ENCODE measurements at places on chromosomes 16 and 17.

- no peak for DNase-seq
These were observed 7.2 kb downstream of the EARS2 start for GRCh38 chr16:23549938-23550337.

DNA sequence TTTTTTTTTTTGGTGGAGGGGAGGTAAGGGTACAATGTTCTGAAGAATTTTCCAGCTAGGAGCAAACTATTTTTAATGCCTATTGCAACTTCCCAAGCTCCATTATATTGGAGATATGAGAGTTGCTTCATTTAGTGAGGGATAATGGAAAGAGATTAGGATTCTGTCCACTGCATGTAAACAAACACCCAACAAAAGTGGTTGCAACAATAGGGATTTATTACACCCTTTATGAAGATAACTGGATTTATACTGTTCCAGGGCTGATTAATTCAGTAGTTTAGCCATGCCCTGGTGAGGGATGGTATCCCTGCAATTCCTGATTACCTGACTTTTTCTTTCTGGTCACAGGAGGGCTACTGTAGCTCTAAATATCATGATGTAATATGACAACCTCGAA lies 40.5 kb downstream of the MAP2K6 start:
- DNase-seq = no peak

- DNase-seq = no peak
These were observed 32.1 kb upstream of the SREBF1 start for GRCh38 chr17:17868641-17869522.

DNA sequence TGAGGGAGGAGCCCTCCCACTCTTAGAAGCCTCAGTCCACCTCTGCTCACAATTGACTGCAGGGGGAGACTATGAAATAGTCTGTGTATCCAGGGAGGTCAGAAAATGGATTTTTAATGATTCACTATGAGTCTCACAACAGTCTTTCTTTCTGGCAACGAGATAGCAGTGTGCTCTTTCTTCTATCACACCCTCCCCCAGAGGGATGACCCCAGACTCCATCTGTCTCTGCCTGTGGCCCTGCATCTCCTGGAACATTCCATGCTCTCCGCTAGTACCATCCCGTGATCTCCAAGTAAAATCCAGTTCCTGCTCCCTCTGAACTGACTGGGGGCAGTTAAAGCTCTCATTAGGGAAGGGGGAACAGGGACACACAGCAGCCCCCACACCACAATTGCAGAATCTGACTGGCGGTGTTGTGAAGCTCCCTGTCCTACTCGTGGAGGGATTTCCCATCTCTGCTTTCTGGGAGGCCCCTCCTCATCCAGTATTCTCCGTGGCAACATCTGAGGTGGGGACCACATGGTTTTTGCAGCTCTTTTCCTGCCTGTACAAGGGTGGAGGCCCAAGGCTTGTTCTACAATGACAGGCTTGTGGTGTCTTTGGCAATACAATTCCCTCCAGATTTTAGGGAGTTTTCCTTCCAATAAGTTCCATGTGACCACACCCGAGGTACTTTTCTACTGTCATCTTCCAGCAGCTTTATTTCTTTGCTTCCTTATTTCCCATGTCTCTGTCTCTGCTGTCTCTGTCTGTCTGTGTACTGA lies 19.4 kb downstream of the NATD1 start:
- no peak for DNase-seq

DNA sequence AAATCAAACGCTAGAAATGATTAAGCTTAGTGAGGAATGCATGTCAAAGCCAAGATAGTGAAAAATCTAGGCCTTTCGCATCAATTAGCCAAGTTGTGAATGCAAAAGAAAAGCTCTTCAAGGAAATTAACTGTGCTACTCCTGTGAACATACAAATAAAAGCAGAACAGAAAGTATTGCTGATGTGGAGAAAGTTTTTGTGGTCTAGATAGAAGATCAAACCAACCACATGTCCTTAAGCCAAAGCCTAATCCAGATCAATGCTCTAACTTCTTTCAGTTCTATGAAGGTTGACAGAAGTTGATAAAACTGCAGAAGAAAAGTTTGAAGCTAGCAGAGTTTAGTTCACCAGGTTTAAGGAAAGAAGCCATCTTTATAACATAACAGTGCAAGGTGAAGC lies 1044.6 kb downstream of the CDH11 start:
- no peak for DNase-seq

GRCh38 chr16:89921702-89922476 lies 1.3 kb upstream of the TUBB3 start:
- DNase-seq = peak; percentile 94

- DNase-seq = no peak
These were observed 5.1 kb downstream of the ELMO3 start for GRCh38 chr16:67204076-67204475.

DNA sequence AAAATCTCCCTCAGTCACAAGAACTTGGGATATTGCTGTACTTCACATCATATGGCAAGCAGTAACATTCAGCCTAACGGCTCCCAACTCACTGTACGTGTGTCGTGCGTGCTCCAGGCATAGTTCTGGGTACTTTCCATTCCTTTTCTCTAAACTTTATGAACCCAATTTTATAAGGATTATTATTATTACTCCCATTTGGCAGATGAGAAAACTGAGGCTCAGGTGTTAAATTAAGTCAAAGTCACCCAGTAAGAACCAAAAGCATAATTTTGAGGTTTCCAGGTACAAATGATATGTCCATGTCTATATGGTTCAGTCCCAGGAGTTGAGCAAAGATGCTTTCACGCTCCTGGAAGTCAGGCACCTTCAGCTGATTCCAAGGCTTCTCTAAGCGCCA lies 4.8 kb upstream of the C1QBP start:
- no peak for DNase-seq

DNA sequence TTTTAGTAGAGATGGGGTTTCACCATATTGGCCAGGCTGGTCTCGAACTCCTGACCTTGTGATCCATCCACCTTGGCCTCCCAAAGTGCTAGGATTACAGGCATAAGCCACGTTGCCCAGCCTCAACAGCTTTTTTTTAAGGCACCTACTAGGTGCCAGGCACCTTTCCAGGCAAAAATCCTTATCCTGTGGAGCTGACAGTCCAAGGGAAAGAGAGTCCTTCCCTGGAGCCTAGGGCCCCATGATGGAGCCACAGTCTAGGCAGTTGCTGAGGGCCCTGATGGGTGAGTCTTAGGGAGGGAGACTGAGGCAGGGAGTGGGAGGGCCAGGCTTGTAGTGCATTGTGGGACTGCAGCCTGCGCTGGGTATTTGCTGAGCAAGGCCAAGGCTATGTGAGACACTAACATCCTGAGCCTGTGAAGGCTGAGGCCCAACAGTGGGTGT lies 79.6 kb upstream of the TOB1 start:
- DNase-seq = no peak

- DNase-seq = no peak
These were observed 143.7 kb upstream of the COX10 start for GRCh38 chr17:13925579-13925978.

- no peak for DNase-seq
These were observed 892 bp downstream of the RBFOX3 start for GRCh38 chr17:79609673-79610645.

DNA sequence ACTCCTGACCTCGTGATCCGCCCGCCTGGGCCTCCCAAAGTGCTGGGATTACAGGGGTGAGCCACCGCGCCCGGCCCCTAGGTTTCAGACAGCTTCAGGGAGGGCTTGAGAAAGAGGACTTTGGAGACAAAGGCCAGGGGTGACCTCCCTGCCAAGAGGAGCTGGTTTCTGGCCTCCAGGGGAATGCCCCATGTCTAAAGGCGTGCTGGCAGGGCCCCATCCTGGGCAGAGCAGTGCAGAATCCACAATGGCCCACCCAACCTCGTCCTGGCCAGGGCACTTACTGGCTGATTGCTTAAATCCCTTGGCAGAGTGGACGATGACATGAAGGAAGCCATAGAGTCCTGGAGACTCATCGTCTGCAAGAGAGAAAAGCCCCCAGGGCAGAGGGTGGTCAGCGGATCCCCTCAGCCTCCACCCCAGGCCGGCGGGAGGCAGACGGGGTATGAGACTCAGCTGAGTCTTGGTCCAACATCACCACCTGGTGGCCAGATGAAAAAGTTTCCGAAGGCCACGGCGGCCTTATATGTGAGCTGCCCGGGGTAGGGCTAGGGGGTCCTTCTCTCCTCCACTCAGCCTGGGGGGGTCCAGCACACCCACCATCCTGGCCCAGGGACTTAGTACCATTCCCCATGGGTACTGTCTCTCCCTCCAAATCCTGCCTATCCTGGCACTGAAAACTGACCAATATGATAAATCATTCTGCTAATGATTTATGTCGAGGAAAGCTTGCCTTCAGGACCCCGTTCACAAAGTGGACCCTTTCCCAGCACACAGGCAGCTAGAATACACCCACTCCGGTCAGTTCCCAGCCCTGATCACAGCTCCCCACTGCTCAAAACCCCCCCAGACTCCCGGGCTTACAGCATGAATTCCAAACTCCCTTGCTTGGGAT lies 59.1 kb downstream of the TIMM22 start:
- DNase-seq = no peak

- peak; percentile 76 for DNase-seq
These were observed 43.6 kb downstream of the TOM1L2 start for GRCh38 chr17:17928398-17929287.

DNA sequence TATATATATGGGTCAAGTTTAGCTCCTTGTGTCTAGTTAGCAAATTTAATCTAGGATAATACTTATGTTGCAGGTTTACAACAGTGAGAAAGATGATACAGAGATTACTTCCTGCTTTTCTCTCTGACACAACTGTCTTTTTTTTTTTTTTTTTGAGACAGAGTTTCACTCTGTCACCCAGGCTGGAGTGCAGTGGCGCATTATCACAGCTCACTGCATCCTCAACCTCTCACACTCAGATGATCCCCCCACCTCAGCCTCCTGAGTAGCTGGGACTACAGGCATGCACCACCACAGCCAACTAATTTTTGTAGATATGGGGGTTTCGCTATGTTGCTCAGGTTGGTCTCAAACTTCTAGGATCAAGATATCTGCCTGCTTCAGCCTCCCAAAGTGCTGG lies 706.9 kb upstream of the SOX9 start:
- no peak for DNase-seq

DNA sequence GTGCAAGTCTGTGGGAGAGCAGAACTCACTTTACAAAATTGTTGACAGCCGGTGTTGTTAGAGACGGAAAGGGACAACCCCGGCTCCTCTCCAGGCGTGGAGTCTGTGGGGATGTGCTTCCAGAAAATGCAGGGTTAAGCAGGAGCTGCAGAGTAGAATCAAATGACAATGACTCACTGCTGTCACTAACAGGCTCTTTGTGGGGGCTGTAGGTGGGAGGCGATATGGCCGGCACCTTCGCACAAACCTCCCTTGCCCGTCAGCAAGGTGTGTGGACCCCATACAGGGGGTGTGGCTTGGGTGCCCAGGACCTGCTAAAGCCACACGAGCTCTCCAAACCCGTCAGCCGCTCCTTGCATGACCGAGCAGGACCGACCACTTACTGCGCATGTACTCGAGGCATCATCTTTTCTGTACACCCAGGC lies 5.8 kb downstream of the PDK2 start:
- DNase-seq = no peak

GRCh38 chr17:7512105-7512504 lies 27.9 kb downstream of the POLR2A start:
- DNase-seq = no peak

DNA sequence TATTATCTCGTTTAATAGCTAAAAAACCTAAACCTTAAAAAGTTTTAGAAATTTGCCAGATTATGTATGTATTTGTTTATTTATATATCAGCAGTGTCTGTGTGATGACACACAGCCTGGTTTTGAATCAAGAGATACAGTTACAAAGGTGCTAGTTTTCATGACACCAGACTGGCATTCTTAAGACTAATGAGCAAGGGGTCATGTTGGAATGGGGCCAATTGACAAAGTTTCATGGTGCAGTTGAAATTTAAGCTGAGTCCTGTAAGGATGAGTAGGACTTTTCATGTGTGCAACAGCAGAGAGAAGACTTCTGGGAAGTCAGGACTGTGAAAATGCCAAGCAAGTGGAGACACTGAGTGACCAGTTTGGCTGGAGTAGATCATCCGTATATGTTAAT lies 3.2 kb upstream of the KRT10 start:
- no peak for DNase-seq

DNA sequence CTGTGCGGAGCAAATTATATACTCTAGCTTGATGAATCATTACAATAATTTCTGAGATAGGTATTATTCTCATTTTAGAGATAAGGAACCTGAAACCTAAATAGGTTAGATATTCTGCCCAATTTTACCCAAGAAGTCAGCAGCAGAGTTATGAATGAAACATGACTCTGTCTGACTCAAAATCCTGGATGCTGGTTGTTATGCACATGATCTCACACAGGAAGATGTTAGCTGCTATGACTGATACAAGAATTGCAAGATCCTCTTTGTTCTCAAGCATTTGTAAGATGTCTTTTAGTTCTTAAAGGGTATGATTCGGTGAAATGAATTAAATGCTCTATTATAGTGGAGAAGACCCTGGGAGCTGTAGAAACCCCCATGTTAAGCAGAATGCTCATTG lies 447.8 kb downstream of the KIF2B start:
- no peak for DNase-seq

DNA sequence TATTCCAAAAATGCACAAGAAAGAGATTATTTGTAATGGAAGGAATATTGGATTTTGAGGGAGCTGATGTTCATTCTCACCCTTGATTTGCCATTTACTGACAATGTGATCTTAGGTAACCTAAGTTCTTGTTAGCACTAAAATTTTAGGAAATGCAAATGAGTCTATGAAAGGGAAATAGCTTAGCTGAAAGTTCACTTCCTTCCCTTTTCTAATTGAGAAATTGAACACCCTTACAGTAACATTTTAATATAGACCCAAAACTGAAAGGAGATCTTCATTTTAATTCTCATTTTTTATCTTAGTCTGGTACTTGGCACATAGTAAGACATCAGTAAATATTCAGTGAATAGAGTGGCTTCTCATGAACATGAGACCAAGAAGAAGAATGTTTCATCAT lies 10.9 kb upstream of the WSB1 start:
- DNase-seq = no peak

DNA sequence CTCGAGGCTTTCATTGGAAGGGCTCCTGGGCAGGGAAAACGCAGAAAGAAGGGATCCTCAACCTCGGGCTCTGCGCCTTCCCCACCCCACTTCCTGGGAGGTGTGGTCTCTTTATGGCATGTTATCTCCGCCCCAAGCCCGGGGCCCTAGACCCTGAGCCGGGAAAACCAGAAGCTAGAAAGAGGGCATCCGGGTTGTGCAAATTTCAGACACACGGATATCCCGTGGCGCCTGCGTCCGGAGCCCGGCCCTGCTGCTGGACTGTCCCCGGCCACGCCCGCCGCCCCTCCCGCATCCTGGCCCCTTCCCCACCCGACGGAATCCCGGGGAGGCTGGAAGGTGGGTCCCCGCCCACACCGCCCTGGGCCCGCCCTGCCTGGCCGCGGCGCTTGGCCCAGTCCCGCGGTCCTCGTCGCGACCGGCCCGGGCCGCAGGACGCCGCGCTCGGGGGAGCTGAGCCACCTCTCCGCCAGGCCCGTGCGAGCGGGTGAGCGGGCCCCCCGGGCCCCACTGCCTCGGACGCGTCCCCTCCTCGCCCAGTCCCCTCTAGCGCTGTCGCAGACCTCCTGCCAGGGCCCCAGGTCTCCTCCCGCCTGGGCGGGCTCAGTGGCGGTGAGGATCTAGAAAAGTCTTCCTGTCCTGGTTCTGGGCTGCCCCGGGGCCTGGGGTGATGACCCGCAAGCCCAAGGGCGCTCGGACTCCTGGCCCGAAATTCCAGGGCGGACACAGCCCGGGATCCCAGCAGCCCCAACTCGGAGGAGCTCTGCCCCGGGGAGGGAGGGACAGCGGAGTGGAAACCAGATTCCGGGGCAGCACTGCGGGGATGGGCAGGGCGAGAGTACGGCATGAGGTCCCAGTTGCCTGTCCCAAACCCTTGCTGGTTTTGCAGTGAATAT lies at the start of gene SLC16A5:
TSS of gene SLC16A5 (plus strand) at position 397 of the 896 bp plus-strand sequence. CDS start 5,683 bp downstream, outside the sequence.
- peak; percentile 96 for DNase-seq

GRCh38 chr16:86442703-86443102 lies 67.6 kb upstream of the FOXF1 start:
- no peak for DNase-seq

All from mesenteric fat pad (tissue), 1 donor.